Stimulated activated CD8-positive, alpha-beta memory T cell treated with anti-CD3 and anti-CD28 coated beads, Interleukin-4, amount 100 ng/mL, for 4 hours (primary cell): ENCODE measurements at places on chromosomes 12 and 14.

GRCh38 chr12:27996761-27997160 is 24.2 kb upstream of the PTHLH start:
- no peak for DNase-seq

DNA sequence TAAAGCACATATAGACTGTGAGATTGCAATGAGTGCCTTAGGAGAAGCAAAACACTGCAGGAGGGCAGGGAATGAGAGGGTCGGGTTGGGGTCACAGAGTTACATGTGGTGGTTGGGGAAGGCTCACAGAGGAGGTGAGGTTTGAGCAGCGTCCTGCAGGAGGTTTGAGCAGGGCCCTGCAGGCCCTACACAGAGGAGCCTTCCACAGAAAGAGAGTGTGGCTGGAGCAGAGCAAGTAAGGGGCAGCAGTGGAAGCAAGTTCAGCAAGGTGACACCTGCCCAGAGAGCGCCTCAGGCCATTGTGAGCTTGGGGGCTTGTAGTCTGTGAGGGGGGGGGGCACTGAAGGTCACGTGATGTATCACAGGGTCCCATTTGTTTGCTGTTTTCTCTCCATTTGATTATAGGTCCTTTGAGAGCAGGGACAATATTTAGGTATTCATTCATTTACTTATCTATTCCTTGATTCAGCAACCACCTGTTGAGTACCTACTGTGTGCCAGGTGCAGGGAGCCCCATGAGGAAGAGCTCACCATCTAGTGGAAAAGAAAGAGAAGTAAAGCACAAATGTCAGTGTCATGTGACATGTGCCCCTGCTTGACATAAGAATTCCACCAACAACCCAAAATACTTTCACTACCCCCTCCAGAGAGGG is 56.6 kb downstream of the GALNT16 start:
- no peak for DNase-seq

DNA sequence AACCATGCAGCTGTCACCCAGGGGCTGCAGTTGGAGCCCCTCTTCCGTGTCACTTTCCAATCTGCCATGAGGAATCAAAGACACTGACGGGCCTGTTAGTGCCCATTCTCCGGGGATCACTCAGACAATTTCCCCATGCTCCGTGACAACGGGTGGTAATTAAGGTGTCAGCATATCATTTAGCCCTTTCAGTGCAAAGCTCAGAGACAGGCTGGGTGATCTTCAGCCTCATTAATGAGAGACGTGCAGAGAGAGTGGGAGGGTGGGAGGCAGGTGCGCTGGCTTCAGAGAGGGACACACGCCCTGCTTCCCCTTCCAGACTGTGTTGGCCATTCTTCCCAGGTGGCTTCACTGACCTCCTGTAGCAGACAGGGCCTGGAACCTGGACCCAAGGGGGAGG is 58.7 kb downstream of the MVK start:
- no peak for DNase-seq

DNA sequence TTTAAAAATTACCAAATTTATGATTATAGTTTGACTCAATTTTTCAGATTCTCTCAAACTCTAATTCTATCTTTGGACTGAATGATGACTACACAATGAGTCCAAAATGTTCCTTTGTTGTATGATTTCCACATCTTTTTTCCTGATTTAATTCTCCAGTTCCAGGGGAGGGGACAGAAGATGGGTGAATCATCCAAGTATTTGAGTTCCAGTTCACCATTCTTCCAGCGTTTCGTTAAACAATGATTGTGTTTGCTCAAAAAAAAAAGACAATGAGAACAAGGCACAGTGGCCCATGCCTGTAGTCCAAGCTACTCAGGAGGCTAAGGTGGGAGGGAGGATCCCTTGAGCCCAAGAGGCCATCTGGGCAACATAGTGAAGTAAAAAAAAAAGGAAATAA is 23.8 kb downstream of the BAZ1A start:
- DNase-seq, result no peak

GRCh38 chr12:1523558-1524050 is 70.8 kb downstream of the FBXL14 start:
- DNase-seq, result no peak

DNA sequence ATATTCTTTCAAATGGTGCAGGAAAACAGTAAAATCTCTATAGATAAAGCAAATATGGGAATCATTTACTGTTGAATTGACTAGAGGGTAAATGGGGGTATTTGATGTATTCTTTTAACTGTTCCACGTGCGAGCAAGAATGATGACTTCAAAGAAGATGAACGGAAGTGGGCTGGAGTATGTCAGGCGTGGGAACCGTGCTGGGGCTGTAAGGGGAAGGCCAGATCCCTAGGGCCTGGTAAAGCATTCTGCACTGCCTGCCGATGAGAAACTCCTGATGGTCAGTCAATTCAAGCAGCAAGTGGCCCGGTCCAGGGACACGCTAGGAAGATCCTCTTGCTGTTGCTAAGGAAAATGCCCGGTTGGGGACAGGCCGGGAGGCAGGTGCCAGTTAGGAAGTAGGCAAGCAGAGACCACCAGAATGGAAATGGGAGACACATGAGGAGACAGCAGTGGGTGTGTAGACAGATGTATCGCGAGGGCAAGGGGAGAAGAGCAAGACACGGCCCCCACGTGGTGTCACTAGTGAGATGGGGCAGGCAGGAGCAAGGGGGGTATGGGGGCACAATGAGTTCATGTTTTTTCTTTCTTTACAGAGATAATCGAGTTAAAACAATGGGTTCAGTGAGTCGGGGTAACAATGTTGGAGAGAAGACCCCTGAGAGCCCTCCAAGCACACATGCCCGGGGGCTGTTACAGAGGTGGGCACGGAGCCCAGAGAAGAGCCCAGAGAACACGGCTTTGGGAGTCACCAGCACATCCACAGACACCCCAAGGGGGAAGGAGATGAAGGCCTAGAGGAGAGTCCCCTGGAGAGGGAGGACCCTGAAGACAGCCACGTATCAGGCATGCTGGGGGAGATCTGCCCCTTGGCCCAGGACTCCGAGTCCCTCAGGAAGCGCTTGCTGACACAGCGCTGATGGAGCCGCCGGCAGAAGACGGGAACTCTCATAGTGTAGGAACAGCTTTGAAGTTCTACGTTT is 37.2 kb downstream of the FBXO21 start:
- DNase-seq, result no peak

- DNase-seq, result no peak
Measured at GRCh38 chr12:6346235-6346832, 4.5 kb upstream of the TNFRSF1A start.

GRCh38 chr12:93165384-93165932 is 212.3 kb upstream of the NUDT4 start:
- DNase-seq, result no peak

- no peak for DNase-seq
Measured at GRCh38 chr14:88129306-88130056, 124.5 kb downstream of the GPR65 start.

- no peak for DNase-seq
Measured at GRCh38 chr14:84065811-84066210, 1464.1 kb upstream of the FLRT2 start.

- DNase-seq, result no peak
Measured at GRCh38 chr12:99427104-99427503, 220.4 kb upstream of the GARIN6 start.

DNA sequence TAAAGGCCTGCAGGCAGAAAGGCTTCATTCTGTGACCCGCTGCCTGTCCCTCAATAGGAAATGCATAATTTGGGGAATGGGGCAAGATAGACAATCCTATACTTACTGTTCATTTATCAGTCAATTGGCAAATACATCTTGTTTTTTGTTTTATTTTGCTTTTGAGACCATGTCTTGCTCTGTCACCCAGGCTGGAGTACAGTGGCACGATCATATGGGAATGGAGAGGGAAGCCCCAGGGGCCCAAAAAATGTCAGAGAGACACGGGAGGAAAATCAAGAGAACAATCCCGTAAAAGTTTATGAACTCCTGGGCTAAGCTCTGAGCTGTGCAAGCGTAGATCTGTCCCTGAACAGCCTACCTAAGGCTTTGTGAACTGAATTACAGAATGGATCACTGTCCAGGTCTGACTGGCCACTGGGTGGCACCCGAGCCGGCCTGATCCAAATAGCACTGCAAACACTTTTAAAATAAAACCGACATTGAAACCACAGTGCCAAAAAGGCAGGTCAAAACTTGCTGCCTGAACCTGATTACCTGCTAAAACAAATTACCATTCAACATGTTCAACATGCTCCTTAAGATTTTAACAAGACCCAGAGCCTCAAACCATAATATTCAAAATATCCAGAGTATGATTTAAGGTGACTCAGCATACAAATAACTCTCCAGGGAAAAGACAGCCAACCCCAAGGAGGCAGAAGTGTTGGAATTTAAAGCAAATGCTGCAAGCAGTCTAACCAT is 11.8 kb downstream of the COPS7A start:
- DNase-seq, result no peak

GRCh38 chr14:62854951-62855350 is 190.3 kb downstream of the KCNH5 start:
- no peak for DNase-seq

DNA sequence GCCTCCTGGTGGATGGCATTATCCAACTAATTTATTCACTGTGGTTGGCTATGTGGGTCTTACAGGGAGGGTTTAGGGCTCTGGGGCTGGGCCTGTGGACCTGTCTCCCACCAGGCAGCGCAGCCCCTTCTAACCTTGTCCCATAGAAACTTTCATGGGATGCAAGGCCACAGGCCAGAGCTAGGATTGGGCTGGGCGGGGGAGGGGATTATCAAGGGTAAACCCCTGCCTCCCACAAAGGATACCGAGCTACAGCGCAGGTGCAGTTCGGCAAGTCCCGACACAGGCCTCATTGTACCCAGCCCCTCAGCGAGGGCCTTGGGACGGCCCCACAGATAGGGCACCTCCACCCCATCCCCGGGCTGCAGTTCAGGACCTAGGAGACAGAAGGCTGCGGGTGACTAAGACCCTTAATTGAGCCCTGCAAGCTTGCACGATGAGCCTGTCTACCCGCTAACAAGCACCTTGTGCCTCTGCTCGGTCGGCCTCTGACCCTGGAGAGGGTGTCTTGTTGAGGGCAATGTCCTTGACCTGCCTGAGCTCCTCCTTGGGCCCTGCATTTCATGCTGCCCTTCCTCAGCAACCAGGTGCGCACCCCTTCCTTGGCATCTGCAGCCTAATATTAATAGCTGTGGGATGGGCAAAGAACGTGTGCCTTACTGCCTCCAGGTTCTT is 46.7 kb downstream of the PSMA6 start:
- DNase-seq, result no peak

DNA sequence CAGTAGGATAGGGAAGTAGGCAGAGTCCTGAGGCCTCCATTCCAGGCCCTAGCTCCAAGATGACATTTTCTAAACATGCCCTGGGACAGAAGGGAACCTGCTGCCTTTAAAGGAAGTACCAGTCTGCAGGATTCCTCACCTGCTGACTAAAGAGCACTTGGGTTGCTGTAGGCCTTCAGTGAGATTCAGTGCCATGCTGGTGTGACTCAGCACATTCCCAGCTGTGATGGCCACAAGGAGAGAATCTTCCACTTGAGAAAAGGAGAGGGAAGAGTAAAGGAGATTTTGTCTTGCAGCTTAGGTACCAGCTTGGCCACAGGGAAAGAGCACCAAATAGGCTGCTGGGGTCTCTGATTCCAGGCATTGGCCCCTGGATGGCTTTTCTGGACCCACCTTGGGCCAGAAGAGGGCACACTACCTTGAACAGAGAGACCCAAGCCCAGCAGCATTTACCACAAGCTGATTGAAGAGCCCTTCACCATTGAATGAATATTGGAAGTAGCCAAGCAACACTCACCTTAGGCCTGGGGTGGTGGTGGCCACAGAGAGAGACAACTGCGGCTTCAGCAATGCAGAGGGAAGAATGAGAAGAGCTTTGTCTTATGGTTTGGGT is 498.3 kb downstream of the KCNH5 start:
- DNase-seq, result no peak

GRCh38 chr14:60691383-60692113 is 32.6 kb downstream of the SIX4 start:
- no peak for DNase-seq

- no peak for DNase-seq
Measured at GRCh38 chr14:50350975-50351374, 38.9 kb downstream of the DMAC2L start.

- no peak for DNase-seq
Measured at GRCh38 chr12:70418101-70418500, 52.0 kb downstream of the KCNMB4 start.

GRCh38 chr12:25811656-25812126 is 146.8 kb upstream of the RASSF8 start:
- DNase-seq, result no peak

GRCh38 chr12:11829764-11830194 is 180.3 kb downstream of the ETV6 start:
- DNase-seq, result no peak

DNA sequence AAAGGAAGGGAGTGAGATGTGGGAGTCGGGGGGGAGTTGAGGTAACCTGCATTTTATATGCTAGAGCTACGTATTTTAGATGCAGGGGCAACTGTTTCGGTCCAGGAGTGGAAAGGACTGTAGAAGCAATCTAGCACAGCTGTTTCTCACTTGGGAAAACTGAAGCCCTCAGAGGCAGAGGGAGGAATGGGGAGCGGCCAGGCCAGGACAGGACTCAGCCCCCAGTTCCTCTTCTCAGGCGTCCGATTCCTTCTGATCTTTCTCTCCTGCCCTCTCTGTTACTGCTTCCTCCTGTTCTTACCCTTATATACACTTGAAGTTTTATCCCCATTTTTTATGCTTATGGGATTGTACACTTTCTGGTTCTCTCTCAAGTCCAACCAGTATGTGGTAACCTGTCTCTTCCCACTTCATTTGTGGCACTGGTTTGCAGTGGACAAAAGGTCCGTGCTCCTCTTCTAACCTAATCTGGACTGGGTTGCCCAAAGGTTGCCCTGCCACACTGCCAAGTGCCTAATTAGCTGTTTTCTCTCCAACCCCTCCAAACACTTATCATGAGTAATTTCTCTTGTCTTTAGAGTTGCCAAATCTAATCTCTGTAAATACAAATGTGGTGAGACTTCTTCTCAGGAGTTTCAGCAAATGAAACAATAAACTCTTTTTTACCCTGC is 16.2 kb downstream of the LPCAT3 start:
- DNase-seq, result no peak

DNA sequence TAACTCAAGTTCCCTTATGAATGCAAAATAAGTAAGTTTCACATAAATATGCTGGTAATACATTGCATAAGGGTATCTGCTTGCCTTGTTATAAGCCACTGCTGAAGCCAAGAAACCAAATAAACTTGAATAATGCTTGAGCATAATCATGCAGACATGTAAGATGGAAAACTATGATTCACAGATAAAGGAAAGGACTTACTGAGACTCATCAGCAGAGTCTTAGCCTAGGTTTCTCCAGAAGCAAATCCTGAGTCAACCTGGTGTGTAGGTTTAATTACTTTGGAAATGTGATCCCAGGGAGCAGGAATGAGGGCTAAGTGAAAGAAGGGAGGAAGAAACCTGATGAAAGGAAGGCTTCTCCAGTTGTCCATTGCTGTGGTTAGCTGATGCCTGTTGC is 107.7 kb upstream of the BTG1 start:
- DNase-seq, result no peak
